ENCODE measurements at places on chromosomes 12 and 14.

DNA sequence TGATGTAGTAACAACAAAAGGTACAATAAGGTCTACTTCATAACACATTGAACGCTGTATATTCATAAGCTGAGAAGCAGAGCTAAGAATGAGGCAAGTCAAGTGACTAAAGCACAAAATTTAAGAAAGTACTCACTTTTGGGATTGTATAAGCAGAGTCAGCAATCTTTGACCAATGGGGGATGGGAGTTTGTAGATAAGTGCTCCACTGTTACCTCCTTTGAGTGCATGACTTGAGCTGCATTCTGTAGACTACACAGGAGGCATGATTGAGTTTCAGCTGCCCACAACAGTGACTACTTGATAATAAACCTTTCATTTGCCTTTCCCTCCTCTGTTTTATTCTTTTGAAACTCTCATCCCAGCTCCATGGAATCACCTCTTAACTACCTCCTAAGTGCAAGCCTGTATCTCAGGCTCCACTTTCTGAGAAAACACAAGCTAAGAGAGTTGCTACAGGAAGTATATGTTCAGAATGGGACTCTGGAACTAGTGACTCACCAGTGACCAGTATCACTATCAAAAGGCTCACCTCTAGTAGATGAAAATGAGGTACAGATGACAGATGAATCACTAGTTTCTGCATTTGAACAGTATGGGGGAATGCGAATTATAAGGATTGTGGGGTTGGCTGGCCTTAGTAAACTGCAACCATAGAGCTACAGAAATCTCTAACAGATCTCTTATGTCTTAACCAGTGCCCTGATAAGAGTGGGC lies 49.2 kb downstream of the SLC35F4 start:
- no peak for DNase-seq

- DNase-seq: no peak
These were observed 248.5 kb downstream of the ATP23 start for GRCh38 chr12:58189893-58190292.

DNA sequence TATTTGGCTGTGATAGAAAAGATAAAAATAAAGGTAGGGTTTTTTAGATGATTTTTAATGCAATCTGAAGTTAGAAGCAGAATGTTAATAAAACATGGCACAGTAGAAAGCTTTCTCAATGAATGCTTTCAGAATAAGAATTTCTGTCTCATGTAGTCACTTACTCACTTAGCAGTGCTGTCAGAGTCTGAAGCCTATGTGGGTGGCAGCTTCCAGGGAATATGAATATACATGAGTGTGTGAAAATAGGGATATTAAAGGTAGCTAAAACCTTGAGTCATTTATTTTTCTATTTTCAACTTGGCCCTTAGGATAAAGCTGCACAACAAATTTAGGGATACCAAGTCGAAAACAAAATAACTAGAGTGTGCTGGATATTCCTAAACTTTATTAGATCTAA lies 427.9 kb downstream of the AEBP2 start:
- DNase-seq: no peak

DNA sequence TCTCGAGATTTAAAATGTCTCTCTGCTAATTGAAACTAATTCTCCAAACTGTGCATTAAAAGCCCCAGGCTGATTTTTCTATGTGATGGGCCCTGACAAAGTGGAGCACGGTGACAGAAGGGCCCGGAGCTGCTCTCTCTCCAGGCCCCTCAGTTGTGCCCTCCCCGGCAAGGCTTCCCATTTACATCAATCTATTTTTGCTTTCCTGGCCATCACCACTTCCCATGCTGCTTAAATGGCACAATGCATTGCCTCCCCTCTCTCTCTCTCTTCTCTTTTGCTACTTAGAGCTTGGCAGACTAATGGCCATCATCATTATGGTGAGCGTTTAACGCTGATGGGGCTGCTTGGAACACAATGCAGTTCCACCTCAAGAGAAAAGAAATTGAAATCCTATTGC lies 270.7 kb upstream of the DIO3 start:
- no peak for DNase-seq

- no peak for DNase-seq
These were observed 311.0 kb downstream of the ALG10 start for GRCh38 chr12:34333337-34333736.

DNA sequence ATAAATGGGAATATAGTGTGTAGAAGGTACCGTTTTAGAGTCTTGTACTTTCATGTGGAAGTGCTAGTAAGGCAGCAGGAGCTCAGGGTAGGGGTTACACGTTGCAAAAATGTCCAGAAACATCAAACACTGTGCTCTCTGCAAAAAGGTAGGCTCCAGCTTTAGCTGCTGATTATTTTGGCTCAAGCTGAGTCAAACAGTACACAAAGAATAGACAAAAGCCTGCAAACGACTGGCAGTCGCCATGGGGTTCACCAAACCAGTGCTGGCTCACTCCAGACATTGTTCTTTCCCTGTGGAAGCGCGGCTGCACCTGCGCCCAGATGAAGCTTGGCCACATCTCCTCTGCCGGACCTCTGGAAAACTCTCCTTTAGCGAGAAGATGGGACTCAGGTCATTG lies 45.3 kb upstream of the NAA30 start:
- no peak for DNase-seq

DNA sequence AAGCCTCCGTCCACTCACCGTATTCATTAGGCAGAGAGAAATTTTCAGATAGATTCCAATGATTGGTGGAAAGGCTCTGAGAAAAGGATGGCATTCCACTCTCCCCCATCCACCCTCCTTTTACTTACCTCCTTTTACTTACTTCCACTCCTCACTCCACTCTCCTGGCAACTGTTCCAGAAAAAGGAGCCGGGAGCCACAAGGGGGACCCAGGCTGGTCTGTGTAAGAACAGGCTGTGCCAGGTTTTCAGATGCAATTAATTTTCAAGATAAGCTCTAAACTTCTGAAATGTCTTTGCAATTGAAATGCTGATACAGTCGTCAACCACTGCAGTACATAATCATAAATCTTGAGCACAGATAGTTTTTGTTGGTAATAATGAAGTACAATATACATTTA lies 248.8 kb downstream of the ANO6 start:
- no peak for DNase-seq

GRCh38 chr14:66005900-66006434 lies 480.2 kb upstream of the CCDC196 start:
- peak; percentile 11 for DNase-seq

GRCh38 chr12:56001487-56002100 lies 4.5 kb downstream of the SUOX start:
- no peak for DNase-seq

DNA sequence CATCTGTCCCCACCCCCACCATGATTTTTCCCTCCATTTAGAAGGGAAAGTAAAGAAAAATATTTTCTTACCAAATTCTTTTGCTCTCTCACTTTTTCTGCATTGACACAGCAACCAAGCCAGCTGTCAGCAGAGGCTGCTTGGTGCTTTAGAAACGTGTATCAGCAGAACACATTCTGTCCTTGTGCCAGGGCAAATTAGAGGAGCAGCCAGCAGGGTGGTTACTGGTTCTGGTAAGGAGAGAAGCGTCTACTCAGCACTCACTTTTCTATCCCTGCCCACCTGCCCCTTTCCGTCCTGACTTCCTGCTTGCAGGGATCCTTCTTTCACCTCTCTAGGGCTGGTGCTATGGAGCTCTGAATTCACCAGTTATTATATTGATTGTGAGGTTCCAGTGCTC lies 327.5 kb upstream of the PDE3A start:
- DNase-seq: no peak

DNA sequence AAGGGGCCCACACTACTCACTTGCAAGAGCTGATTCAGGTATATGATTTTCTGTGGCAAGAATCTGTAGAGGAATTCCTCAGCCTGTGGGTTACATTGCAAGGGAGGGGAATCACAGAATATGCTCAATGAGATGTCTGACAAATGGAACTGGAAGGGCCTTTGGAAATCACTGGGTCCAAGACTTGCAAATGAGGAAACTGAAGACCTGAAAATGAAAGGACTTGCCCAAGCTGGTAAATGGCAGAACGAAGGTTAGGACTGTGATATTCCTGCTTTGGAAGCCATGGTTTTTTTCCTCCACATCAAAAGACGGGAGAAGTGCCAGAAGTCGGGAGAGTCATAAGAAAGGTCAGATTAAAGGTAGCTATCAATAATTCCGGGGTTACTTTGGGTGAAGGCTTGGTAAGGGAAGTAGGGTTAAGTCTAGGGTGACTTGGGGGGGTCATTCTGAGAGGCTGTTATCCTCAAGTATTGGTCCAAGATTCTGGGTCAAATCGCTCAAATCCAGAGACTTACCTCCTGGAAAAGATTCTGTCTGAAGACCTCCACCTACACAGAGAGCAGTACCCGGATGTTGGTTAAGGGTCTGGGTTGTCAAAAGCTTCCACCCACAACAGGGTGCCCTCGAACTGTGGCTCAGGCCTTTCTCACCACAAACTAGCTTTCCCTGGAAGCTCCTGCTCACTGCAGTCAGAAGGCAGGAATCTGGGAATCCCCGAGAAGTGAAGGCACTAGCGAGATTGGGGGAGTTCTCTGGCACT lies 539 bp downstream of the PSME2 start:
- DNase-seq: no peak
